Activated naive CD4-positive, alpha-beta T cell treated with anti-CD3 and anti-CD28 coated beads, Interleukin-2, amount 50 U/mL, for 16 hours (primary cell): ENCODE measurements at places on chromosomes 5 and 9.
A peak's percentile ranks its signal among the peaks of the same experiment; 100 is the strongest.

GRCh38 chr9:87497604-87498045, at the start of gene DAPK1:
TSS of gene DAPK1 (plus strand) at chr9:87497867. CDS start at chr9:87499078, 1,211 bp downstream.
- DNase-seq = no peak

- DNase-seq = no peak
Measured at GRCh38 chr9:98867429-98868168, 60.1 kb downstream of the GALNT12 start.

GRCh38 chr5:107483231-107484024, 187.3 kb downstream of the EFNA5 start:
- DNase-seq = no peak

GRCh38 chr5:154858972-154859871, 795 bp downstream of the CNOT8 start:
- DNase-seq = no peak

DNA sequence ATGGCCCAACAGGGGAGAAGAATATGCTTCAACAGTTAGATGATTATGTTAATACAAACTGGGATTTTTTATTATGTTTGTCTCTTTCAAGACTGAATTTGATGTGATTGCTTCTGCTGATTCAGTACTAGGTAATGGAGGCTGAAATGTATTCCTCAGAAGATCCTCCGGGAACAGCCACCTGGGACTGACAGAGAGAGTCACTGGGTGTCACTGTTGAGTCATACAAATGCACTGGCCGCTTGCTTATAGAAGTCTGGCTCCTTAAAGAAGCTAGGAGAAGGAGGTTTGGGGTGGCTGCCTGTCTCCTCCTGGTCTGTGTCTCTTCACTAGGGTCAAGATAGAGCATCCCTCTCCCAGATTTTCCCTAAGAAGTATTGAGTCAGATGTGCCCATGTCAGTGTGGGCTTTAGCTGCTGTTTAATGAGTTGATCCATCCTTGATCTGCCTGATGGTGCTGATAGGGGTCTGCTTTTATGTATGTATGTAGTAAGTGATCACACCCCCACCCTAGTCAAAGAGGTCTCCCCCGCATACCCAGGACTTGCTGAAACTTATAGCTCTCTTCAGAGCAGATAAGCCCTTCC, 773.4 kb downstream of the BRINP1 start:
- DNase-seq = no peak

DNA sequence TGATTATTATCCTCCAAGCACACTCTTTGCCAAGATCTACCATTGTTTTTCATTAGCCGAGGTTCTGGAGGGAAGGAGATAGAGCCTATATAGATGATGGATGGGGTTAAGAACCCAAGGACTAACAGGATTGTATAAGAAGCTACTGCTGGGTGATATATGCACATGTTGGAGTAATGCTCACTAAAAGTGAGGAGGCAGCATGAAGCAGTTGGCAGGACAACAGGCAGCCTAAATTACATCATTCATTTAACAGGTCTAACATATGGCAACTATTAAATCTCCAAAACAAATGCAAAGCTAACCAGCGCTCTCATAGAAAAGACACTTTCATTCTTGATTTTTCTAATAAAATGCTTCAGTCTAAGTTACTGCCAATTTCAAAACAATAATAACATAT, 293.2 kb downstream of the EPB41L4A start:
- no peak for DNase-seq

DNA sequence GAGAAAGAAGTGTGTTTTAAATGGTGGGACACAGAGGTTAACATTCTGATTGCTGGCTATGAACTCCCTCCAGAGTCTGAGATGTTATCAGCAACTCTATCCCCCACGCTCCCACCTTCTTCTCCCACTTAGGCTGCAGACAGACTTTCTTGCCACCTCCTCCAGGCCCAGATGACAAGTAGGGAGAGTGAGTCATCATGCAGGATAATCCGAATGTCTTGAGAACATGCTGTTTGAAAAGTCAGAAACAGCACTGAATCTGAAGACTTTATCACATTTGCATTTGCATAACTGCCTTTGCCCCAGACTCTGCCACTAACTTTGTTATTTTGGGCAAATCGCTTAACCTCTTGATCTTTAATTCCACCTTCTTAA, 139.8 kb downstream of the ESM1 start:
- no peak for DNase-seq

GRCh38 chr9:94895668-94896067, 169.2 kb downstream of the AOPEP start:
- DNase-seq = no peak

DNA sequence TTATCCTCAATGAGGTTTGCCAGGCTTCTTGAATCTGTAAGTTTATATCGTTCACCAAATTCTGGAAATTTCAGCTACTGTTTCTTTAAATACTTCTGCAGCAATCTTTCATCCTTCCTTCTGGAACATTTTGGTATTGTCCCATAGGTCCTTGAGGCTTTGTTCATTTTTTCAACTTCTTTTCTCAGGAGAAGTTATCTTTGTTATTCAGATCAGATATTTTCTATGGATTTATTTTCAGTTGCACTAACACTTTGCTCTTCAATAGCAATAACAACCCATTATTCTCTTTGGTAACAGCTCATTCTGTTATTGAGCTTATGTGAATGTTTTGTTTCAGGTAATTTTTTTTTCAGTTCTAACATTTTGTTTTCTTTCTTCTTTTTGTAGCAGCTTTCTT, 13.5 kb downstream of the SNX2 start:
- no peak for DNase-seq

- no peak for DNase-seq
Measured at GRCh38 chr9:97322105-97322504, 14.6 kb downstream of the CCDC180 start.

DNA sequence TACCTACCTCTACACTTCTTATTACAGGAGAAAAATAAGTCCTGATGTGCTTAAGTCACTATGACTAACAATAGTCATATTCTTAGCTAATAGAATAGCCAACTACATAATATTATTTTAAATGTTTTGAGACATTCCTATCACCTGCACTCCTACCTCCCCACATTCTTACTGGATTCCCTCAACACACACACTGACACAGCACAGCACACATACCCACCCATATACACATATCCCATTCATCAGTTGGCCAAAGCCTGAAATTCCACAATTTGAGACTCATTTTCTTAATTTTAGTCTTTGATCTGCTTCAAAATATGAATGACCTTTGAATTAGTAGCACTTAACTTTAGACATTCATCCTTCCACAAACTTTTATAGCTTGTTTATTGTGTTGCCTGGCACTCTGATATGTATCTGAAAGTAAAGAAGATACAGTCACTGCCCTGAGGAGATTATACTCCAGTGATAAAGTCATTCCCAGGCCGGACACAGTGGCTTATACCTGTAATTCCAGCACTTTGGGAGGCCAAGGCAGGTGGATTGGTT, 168.3 kb upstream of the RASA1 start:
- no peak for DNase-seq

DNA sequence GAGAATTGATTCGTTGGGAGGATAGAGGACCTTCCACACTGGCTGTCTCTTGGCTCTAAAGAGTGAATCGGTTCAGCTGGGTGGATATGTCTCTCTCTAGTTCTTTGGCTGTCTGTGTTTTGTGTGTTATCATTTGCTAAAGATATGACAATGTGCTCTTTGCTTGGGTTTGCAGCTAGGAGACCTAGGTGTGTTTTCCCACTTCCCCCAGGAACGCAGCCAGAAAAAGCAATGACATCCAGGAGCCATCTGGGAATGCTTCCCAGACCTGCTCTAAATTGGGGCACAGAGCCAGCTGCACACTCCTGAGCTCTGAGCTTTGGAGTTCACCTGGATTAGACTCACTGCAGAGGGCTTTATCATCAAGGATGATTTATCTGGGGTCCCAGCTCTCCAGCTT, 12.8 kb upstream of the PDZD2 start:
- DNase-seq = no peak

- no peak for DNase-seq
Measured at GRCh38 chr9:36140086-36141084, 3.9 kb downstream of the GLIPR2 start.

- no peak for DNase-seq
Measured at GRCh38 chr9:81824802-81825730, 103.2 kb upstream of the SPATA31D4 start.

- peak; percentile 62 for DNase-seq
Measured at GRCh38 chr5:170302653-170303501, 5.3 kb upstream of the LCP2 start.

- no peak for DNase-seq
Measured at GRCh38 chr9:96117398-96118080, 184.4 kb downstream of the HSD17B3 start.

- peak; percentile 29 for DNase-seq
Measured at GRCh38 chr5:142063878-142064331, 44.7 kb upstream of the NDFIP1 start.

DNA sequence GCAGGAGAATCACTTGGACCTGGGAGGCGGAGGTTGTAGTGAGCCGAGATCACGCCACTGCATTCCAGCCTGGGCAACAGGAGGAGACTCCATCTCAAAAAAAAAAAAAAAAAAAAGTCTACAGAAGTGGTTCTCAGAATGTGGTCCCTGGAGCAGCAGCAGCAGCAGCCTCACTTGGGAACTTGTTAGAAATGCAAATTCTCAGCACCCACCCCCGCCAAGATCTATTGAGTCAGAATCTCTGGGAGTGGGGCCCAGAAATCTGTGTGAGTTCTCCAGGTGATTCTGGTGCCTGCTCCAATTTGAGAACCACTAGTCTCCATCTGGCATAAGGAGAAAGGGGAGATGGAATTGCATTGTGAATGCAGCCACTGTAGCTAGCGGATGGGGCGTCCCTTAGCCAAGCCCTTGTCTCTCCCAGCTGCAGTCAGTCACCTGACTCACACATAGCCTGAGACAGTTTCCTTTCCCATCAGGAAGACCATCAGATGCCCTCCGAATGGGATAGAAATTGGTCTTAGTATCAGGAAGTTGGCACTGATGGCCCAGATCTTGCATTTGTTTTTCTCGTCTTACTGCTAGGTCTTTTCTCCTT, 12.2 kb upstream of the PTCH1 start:
- no peak for DNase-seq

DNA sequence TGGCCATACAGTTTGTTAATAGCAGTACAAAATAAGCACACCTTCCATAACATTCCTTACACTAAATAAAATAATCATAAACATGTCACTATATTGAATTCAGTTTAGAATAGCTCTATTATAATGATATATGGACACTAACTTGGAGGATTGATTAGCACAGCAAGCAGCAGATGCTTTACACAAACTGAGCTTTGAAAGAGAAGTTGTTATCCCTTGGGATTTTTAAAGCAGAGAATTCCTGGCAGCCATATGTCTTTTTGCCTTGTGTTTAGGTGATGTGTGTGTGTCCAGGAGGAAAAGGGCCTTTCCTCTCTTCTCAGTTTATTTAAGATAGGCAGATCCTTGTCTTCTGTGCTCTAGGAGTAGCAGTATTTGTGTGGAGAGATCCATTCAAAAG, 232.2 kb upstream of the GRIN3A start:
- DNase-seq = no peak

- no peak for DNase-seq
Measured at GRCh38 chr5:91925249-91925648, 542.1 kb upstream of the ARRDC3 start.

- no peak for DNase-seq
Measured at GRCh38 chr5:149161026-149161687, 19.9 kb downstream of the ABLIM3 start.

GRCh38 chr5:142959683-142960657, 189.8 kb downstream of the ARHGAP26 start:
- no peak for DNase-seq

- DNase-seq = no peak
Measured at GRCh38 chr5:172407241-172407691, 47.1 kb downstream of the SH3PXD2B start.

GRCh38 chr5:78647351-78647818, 1.2 kb downstream of the LHFPL2 start:
- no peak for DNase-seq

DNA sequence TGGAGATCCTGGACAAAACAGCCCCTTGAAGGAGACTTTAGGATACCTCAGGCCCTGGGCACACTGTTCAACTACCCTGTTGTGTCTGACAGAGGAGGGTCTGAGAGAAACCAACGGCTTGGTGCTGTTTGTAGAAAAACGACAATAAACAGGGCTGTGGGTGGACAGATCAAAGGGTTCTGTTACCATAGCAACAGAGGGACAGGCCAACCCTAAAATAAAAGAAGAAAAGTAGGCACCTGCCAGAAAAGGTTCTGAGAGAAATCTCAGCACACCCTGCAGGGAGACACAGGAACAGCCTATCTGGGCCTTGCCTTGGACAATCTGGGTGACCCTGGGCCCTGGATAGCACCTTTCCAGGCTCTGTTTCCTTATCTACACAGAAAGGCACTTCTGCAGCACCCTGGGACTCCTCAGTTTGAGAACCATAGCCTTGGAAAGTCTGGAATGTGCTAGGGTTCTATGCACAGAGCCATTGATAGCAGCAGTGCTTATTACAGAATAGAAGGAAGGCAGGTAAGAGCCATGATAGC, 104.8 kb upstream of the TBC1D2 start:
- no peak for DNase-seq

GRCh38 chr5:129852747-129853352, 51.4 kb upstream of the CHSY3 start:
- peak; percentile 70 for DNase-seq

- DNase-seq = no peak
Measured at GRCh38 chr5:78766412-78766762, 117.8 kb upstream of the LHFPL2 start.

- no peak for DNase-seq
Measured at GRCh38 chr5:54357408-54358058, 47.2 kb upstream of the ARL15 start.
